ENCODE measurements at places on chromosomes 6 and 20.

GRCh38 chr20:35216541-35216940 lies 9.9 kb upstream of the MMP24 start:
- DNase-seq, result no peak

DNA sequence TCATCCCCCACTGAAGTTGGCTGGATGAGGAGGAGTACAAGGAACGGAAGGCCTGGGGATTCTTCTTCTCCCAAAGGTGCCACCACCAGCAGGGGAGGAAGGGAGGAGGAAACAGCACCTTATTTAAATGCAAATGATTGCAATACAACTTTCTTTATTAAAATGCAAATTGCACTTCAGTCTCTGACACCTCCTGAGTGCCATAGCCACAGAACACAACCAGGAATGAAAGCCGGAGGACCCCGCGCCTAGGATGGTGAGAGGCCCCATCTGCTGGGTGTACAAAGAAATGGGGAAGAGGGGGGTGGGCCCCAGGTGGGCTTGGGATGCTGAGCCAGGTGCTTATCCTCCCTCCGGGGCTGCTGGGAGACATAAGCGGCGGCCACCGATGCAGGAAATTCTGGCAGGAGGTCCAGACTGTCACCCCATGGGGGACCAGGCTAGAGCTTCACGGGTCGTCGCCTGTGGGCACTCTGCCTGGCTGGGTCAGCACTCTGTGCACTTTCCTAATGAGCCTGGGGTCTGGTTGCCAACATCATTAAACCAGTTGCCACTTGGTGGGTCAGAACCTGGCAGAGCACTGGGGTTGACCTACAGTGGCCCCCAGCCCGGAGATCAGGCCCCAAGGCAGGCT lies 154.2 kb upstream of the MLN start:
- no peak for DNase-seq

- DNase-seq, result no peak
Observed at GRCh38 chr20:42688576-42688975, 501.1 kb downstream of the PTPRT start.

GRCh38 chr20:635028-635892 lies 17.7 kb downstream of the SRXN1 start:
- DNase-seq, result no peak

DNA sequence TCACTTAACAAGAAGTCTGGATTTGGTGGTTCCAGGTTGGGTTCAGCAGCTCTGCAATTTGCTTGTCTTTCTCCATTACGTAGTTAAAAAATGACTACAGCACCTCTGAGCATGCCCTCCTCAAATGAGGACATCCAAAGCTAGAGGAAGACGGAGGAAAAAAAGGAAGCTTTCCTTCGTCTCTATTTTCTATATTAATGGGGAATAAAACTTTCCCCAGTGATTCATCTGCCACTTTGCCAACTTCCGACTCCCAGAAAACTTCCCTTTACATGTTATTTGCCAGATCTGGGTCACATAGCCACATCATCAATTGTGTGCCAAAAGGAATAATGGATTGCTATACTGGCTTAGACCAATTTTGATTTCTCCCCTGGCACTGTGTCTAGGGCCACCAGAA lies 69.5 kb downstream of the ZFAND3 start:
- no peak for DNase-seq

GRCh38 chr6:95091823-95092436 lies 485.4 kb upstream of the MANEA start:
- DNase-seq, result no peak

DNA sequence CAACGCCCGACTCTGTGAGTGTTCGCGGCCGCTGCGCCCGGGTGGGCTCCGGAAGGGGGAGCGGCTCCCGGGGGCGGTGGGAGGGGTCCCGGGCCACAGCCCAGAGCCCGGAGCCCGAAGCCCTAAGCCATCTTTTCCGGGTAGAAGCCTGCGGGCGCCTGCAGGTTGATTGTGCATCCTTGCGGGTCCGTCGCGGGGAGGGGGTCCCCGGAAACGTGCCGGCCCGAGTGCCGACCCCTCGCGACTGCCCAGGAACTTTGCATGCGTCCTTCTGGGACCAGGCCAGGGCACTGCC lies 413 bp downstream of the PTPRA start:
- no peak for DNase-seq

- DNase-seq, result no peak
Observed at GRCh38 chr6:77466451-77467437, 3.5 kb upstream of the HTR1B start.

DNA sequence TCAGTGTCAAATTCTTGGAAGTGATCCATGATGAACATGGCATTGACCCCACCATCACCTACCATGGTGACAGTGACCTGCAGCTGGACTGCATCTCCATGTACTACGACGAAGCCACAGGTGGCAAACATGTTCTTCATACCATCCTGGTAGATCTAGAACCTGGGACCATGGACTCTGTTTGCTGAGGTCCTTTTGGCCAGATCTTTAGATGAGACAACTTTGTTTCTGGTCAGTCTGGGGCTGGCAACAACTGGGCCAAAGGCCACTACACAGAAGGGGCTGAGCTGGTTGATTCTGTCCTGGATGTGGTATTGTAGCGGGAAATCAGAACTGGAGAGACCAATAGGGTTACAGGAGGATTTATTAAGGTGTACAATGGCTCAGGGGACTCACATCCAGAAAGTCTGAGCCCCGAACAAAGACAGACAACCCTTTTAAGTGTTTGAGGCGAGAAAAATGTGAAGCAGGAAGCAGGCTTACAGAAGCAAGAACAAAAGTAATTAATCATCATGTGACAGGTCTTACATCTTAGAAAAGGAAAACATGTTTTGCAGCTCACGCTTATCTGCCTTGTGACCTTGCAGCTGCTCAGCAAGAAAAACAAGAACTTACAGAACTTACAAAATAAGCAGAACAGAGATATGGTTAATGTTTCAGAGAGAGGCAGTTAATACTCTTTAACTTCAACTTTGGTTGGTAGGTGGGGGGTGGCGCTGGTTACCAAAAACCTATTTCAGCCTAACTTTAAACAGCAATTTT lies 58.8 kb upstream of the MOCS1 start:
- no peak for DNase-seq

DNA sequence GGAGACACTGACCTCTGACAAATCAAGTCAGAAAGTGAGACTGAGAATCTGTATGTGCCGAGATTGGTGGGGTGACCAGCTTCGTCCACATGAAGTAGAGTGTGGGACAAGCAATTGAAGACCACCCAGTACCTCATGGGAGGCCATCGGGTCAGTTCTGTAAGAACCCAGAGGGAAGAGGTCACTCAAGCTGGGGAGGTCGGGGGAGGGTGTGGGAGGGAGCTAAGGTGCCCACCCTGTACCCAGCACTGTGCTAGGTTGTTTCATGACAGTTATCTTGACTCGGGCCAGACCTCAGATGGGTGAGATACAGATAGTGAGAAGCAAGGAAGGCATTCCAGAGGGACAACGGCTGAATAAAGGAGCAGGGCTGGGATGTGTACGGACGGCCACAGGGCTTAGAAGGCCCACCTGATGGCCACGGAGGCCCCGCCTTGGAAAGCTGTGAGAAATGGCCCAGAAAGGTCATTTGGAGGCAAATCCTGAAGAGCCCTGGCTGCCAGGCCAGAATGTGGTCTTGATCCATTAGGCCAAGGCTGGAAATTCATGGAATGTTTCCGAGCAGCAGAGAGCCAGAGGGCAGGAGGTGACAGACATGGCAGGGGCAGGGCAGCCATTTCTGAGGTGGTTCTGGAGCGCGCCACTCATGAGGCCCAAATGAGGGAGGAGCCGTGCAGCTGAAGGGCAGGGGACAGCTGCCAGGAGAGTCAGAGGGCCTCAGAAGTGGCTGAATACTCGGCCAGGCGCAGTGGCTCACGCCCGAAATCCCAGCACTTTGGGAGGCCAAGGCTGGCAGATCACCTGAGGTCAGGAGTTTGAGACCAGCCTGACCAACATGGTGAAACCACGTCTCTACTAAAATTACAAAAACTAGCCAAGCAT lies 7.7 kb downstream of the MMP24OS start:
- no peak for DNase-seq

DNA sequence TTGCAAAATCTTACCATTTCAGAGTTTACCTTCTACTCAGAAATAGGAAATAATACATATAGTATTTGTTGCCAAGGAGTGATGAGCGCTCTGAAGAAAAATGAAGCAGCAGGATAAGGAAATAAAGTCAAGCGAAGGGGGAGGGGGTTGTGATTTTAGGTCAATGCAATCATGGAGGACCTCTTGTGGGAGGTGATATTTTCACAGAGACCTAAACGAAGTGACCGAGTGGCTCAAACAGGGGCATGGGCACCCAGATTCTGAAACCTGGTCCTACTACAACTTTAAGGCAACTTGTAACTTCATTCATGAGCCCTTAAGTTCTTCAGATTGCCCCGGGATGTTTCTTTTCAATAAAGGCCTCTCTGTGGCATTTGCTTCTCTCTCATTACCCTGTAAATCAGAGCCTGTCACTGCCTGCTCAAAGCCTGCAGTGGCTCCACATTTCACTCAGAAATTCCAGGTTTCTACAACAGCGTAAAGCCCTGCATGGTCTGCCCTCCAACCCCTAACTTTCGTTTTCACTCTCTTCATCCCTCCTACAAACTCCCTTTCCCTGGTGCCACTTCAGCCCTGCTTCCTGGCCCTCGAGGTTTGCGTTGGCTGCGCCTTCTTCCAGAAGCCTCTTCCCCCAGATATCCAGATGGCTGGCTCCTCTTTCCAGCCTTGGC lies 162.7 kb downstream of the TBC1D7 start:
- no peak for DNase-seq

DNA sequence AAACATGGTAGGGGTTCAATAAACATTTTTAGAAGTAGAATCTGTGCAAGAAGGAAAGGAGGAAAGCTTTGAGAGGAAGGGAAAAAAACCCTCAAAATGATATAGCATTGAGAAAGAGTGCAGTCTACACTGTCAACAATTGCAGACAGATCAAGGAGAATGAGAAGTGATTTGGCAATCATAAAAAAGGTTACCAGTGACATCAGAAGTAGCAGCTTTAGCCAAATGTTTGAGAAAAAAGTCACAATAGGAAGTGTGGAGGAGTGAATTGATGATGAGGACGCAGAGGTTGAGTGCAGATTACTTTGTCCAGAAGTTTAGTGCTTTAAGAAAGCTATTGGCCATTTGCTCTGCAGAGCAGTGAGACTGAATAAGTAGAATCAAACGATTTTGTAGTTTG lies 155.0 kb downstream of the GJA1 start:
- no peak for DNase-seq

DNA sequence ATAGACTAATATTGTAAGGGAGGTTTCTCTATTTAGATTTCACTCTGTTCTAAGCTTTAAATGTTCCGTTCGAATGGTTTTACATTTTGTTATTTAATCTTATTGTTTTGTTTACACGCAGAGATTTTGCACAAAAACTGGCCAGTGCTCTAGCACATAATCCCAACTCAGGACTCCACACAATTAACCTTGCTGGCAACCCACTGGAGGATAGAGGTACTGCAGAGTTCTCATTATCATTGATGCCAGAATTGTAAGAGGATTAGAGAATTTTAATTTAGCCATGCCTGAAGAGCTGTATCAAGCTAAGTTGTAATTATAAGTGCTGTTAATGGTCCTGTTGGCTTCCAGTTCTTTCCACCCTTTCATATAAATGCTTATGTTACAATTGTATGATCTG lies 179.7 kb upstream of the SCGN start:
- no peak for DNase-seq

DNA sequence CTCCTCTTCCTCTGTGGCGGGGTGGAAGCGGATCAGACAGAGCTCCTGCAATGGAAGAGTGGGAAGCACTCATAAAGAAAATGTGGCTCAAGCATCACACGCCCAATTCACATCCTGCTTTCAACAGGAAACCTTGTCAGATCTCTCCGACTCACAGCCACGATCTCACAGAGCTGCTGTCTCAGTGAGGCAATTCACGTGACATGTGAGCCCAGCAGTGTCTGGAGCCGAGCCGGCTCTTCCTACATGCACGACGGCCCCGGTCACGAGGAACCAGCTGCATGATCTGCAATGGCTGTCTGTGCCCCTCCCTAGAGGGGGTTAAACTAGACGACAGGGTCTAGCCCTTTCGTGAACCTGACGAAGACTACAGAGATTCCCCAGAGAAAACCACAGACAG lies 29.5 kb upstream of the TCFL5 start:
- no peak for DNase-seq
